ENCODE measurements at places on chromosomes 6 and 20.

DNA sequence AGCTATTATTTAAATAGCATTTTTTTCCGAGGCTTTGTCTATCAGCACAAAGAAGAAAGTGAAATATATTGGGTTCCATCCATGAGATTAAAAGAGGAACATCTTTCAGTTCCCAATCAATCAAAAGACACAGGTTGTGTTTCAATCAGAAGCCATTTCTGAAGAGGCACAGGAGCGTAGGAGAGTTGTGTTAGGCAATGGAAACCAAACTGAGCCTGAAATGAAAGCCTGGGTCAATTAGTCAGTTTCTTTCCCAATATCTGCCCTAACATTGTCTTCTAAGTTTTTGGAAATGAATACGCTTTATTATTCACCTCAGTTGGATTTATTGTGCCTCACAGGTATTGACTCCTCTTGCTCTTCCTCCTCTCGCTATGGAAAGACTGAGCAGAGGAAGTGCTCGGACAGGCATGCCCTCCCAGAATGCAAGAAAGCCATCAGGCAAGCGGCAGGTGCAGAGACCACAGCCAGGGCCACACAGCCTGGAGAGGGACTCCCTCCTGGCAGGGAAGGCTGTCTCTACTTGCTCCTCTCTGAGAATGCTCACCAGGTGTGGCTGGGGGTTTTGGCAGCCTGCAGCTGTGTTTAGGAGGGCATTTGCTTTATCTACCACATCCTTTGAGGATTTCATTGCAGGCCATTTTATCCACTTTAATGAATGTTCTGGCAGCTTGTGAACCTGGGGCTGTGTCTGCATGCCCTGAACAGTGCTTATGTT, 100.8 kb upstream of the NEDD9 start:
- H3K27me3 ChIP-seq: no peaks in the 10 kb centered on the region
- H3K4me3 ChIP-seq: no peak overlapping the region
- H3K27ac ChIP-seq: no peak overlapping the region
- no peak for DNase-seq

- H3K27me3 ChIP-seq: no peaks in the 10 kb centered on the region
- peak overlapping the region; percentile 30 for H3K27ac ChIP-seq
- H3K36me3 ChIP-seq: no peaks in the 10 kb centered on the region
- no peaks in the 10 kb centered on the region for H3K4me1 ChIP-seq
Observed at GRCh38 chr6:116405138-116405537, 34.4 kb downstream of the DSE start.

GRCh38 chr20:46509523-46509922, 3.8 kb downstream of the ZNF334 start:
- no peak for DNase-seq
- no peaks in the 10 kb centered on the region for H3K27me3 ChIP-seq
- no peak overlapping the region for H3K27ac ChIP-seq
- H3K4me3 ChIP-seq: no peak overlapping the region
- H3K36me3 ChIP-seq: no peaks in the 10 kb centered on the region

DNA sequence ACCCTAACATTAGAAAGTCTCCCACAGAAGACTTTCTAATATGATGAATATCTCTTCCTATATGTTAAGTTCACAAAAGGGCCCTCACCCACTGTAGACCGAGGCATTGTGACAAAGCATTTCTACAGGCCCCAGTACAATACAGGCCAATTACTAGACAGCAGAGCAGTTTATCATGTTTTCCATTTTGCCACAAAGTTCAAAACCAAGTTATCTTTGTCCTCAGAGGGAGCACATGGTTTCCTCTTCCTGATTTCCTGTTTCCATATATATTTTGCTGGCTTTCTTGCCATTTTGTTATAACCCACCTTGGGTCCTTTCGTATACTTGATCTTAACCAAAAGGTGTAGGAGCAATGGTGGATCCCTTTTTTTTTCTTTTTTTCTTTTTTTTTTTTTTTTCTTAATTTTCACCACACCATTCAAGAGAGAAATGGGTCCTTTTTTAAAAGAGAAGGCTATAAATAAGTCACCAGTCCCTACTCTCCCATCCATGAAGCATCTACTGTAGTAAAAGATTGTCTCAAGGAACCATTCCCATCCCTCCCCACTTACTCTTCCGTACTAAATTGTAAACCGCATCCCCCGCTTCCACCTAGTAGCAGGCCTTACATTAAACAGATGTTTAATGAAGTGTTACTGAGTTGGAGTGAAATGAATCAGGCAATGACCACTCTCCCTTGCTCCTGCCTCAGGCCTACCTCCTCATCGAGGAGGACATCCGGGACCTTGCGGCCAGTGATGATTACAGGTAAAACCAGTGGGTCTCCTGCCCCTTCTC, 2.1 kb upstream of the UBE2C start:
- H3K4me3 ChIP-seq: no peak overlapping the region
- H3K4me1 ChIP-seq: peaks cover 8% of the 10 kb centered on the region
- peaks cover 40% of the 10 kb centered on the region for H3K36me3 ChIP-seq

DNA sequence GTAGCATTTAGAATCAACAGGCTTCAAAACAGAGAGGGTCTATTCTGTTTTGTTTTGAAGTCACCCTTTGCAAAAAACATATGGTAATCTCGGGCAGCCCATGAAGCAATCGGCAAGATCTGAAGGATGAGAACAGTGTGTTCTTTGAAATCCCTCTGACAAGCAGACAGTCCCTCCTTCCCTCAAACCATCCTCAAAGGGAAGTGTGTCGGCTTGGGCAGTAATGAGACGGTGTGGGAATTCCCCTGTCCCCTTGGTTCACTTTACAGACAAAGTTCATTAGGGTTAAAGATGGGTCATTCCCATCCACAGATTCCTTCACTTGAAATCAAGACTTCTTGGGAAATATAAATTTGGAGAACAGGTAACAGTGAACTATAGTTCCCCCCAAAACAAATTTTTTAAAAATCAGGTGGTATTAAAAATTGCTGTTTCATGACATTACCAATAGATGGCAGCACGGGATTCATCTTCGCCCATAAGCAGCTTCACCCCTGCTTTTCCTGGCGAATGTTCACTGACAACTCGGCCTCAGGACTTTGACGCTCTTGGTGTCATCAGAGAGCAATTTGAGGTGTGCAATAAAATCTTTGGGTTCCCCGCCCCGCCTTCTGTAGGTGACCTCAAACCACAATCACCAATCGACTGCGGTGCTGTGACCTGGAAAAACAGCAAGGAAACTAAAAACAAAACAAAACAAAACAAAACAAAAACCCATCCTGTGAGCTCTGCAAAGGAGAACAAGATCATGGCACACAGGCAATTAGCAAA, 159.3 kb upstream of the TNFAIP3 start:
- H3K27ac ChIP-seq: no peak overlapping the region
- no peaks in the 10 kb centered on the region for H3K27me3 ChIP-seq
- H3K4me1 ChIP-seq: no peaks in the 10 kb centered on the region
- no peak overlapping the region for H3K4me3 ChIP-seq
- no peaks in the 10 kb centered on the region for H3K36me3 ChIP-seq
- DNase-seq: no peak

DNA sequence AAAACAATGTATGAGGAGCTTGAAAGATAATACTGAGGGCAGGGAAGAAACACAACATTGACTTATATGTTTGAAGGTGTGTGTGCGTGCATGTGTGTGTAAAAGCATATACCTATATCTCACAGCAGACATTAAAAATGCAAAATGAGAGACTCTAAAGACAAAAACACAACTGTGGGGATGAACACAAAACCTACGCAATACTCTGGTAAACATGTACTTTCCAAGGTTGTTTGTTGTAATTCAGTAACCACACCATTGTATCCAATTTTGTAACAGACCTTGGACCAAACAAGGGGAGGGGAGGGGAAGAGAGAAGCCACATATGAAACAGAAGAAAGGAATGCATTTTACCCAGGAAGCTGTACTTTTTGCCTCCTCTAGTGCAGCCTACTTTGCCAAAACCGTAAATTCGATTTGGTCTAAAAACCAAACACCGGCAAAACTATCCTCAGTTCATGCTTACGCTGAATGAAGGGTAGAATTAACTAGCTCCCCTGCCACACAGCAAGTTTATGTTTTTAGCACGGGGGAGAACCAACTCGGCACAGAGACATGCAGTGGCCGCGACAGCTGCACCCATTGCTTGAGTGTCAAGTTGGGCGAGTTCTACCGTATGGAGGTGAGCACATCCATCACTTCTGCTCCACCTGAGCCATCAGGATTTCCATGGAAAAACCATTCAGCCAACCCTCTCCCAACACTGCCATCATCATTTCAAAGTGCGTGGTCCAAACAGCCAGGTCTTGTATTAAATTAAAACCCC, 50.0 kb downstream of the CNKSR3 start:
- no peak for DNase-seq
- no peaks in the 10 kb centered on the region for H3K36me3 ChIP-seq
- H3K4me1 ChIP-seq: no peaks in the 10 kb centered on the region
- H3K27me3 ChIP-seq: no peaks in the 10 kb centered on the region
- H3K27ac ChIP-seq: peak overlapping the region; percentile 79

DNA sequence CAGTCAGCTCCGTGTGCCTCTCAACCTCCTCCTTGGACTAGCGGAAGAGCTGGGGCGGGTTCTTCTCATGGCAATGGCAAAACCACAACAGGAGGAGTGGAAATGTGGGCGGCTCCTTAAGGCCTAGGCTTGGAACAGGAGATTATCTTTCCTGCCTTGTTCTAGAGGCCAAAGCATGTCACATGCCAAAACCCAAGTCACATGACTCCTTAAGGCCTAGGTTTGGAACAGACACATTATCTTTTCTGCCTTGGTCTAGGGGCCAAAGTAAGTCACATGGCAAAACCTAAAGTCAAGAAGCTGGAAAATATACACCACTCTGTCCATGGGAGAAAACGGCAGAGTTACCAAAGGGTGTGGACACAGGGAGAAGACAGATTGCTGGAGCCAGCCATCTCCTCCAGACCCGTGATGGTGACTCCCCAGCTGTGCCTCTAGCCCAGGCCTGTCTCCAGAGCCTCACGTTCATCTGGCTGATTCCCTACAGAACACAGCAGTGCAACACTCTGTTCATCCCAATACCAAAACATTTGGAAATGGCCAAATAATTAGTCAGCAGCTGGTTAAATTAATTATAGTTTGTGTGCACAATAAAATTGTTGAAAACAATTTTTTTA, 34.2 kb downstream of the ANKRD60 start:
- H3K27me3 ChIP-seq: peaks cover 13% of the 10 kb centered on the region
- DNase-seq: no peak
- H3K4me1 ChIP-seq: no peaks in the 10 kb centered on the region
- H3K36me3 ChIP-seq: no peaks in the 10 kb centered on the region

DNA sequence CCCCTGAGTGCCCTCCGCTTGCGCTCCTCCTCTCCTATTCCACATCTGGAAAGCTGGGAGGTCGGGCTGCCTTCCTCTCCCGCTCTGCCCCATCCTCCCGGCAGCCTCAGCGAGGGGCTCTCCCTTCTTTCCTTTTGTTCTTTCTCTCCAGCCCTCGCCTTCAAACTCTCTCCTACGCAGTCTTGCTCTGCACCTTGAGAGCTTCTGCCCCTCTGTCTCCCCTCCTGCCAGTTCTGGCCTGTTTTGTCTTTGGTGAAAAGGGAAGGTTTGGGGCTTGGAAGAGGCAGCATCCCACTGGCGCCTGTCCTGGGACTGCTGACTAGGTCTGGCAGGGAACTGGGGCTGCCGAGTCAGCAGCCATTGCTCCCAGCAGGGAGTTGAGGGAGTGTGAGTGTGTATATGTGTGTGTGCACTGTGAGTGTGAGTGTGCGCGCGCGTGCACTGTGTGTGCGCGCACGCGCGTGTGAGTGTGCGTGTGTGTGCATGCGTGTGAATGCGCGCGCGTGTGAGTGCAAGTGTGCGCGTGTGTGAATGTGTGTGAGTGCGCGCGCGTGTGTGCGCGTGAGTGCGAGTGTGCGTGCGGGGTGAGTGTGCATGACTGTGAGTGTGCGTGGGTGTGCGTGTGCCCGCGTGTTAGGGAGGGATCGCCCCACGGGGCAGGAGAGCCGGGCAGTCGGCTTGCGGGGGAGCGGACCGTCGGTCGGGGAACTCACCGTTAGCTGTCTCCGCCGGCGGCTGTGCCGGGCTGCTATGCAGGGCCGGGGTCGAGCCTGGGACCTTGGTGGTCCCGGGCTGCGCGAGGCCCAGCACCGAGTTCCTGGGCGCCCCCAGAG, 523 bp downstream of the CPXM1 start:
- H3K27ac ChIP-seq: no peak overlapping the region
- no peaks in the 10 kb centered on the region for H3K4me1 ChIP-seq
- peak overlapping the region; percentile 27 for H3K4me3 ChIP-seq

DNA sequence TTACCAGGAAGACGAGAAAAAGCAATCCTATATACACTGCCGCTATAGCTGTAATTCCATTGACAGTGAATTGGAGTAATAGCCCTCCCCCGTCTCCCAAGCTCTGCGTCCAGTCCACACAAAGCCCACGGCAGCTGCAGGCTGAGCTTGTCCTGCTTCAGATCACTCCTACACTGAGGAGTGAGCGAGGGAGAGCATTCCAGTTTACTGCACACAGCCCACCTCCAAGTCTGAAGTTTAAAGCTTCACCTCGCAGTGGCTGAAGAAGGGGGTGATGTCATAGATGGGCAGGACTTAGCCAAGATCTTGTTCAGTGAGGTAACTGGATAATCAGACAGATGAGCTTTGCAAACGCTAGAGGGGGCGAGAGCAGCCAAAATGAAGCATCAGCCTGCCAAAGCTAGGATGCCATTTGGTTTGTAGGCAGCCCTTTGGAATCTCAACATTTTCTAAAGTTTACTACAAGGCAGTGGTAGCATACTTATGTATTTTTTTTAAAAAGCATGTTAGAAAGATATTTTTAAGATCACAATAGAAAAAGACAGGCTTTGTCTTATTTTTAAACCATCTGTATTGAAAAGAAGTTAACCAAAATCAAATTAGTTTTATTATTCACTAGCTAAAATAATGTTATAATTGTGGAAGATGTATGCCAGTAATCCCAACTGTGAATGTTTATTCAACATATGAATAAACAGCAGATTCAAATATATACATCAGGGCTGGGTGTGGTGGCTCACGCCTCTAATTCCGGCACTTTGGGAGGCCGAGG, at the start of gene FLRT3:
Gene FLRT3 (minus strand): TSS at position 213 of the 772 bp plus-strand sequence. CDS start 10,106 bp downstream, outside the sequence.
- no peak within 1 kb of the TSS for H3K27ac ChIP-seq
- no peaks in the 10 kb centered on the region for H3K27me3 ChIP-seq
- DNase-seq: peak; percentile 37
- H3K4me1 ChIP-seq: peaks cover 5% of the 10 kb centered on the region

- H3K4me3 ChIP-seq: no peak overlapping the region
- H3K27ac ChIP-seq: no peak overlapping the region
- DNase-seq: no peak
Observed at GRCh38 chr6:83443516-83443915, 12.7 kb upstream of the ME1 start.

- H3K36me3 ChIP-seq: no peaks in the 10 kb centered on the region
- DNase-seq: no peak
- no peak overlapping the region for H3K27ac ChIP-seq
- H3K4me1 ChIP-seq: peaks cover 7% of the 10 kb centered on the region
- H3K4me3 ChIP-seq: no peak overlapping the region
- H3K27me3 ChIP-seq: no peaks in the 10 kb centered on the region
Observed at GRCh38 chr6:45586216-45587171, 208.8 kb upstream of the SUPT3H start.

DNA sequence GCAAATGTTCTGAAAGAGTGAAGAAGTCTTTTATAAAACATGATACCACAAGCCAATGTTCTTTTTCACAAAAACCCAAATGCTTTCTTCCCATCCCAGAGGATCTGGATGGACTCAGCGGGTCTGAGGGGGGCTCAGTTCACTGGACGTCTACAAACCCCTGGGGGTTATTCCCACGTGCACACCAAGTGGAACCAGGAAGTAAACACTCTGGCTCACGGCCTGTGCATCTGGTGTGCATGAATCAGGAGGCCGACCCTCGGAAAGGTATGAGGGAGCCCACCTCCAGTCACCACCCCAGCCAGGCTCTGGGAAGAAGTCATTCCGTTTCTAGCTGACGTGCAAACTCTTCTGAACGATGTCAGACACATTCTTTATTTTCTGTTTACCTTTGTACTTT, 252.2 kb downstream of the DLL1 start:
- H3K27ac ChIP-seq: no peak overlapping the region
- H3K36me3 ChIP-seq: no peaks in the 10 kb centered on the region
- H3K4me1 ChIP-seq: no peaks in the 10 kb centered on the region
- H3K4me3 ChIP-seq: no peak overlapping the region
- peak; percentile 27 for DNase-seq

Data from tibial artery (tissue), 4 donors.